Neural crest cell (in vitro differentiated cells): ENCODE measurements at places on chromosomes 6 and 20. TPM values are rescaled to one million over a fixed set of nuclear protein-coding genes. Genes with fewer than 3 reads are reported as not detected.

DNA sequence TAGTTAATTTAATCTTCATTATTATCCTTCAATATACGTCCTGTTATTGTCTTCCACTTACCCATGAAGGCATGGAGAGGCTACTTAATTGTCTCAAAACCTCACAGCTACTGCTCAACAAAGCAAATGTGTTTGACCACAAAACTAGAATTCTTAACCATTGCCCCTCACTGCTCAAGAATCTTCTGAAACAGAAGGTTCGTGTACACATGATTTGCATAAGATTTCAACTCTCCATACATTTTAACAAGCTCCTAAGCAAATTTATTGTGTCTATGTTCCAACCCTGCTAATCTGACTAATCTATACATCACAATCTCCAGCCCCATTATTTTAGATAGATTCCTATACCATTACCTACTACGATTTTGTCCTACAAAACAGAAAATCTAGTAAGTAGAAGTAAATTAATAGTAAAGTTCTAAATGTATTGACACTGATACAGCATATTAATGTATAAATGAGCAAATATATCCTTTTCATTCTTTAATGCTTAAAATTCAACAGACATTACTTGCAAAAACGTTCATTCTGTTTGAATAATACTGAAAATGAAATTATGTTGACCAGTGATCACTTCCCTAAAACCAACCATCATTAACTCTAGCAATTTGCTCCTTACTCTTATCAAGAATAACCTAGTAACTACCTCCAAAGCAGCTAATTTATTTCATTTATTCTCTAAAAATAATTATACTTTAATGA, 89.7 kb upstream of the RNF217 start:
- no peak for DNase-seq

DNA sequence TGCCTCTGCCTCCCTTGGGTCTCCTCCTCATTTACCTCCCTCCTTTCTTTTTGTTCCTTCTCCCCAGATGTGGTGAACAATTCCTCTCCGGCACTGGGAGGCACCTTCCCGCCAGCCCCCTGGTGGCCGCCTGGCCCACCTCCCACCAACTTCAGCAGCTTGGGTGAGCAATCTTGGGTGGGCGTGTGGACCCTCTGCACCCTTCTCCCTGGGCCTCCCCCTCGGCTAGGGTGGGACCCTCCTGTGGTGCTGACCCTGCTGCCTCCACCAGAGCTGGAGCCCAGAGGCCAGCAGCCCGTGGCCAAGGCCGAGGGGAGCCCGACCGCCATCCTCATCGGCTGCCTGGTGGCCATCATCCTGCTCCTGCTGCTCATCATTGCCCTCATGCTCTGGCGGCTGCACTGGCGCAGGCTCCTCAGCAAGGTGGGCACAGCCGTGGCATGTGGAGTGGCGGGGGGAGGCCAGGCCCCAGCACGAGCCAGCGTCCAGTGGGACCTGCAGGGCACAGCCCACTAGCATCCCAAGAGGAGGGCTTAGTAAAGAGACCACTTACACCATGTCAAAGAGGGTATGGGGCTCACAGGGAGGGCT, 8.8 kb downstream of the DDR1 start:
- DNase-seq = no peak

GRCh38 chr6:45116714-45117410, 211.3 kb upstream of the RUNX2 start:
- no peak for DNase-seq

- DNase-seq = no peak
These were observed 13.0 kb downstream of the PCK1 start for GRCh38 chr20:57573894-57574293.

GRCh38 chr20:53019464-53019863, 47.3 kb downstream of the TSHZ2 start:
- DNase-seq = no peak

GRCh38 chr6:85240787-85241385, 209.0 kb upstream of the NT5E start:
- DNase-seq = no peak

DNA sequence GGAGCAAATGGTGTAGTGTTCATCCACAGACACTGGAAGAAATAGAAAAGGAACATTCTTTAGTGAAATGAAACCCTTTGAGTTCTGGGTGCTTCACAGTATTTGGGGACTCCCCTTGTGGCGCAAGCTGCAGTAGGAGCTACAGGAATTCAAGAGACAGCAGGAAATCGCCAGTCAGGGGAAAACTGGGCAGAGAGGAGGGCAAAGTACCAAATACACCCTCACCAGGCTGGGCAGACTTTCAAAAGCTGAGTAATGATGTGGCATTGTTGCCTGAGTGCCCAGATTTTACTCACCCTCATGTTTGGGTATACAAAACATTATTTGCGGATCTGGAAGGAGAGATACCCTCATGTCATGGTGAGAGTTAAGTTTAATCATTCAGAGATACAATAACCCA, 97.9 kb downstream of the SOD2 start:
- DNase-seq = no peak

DNA sequence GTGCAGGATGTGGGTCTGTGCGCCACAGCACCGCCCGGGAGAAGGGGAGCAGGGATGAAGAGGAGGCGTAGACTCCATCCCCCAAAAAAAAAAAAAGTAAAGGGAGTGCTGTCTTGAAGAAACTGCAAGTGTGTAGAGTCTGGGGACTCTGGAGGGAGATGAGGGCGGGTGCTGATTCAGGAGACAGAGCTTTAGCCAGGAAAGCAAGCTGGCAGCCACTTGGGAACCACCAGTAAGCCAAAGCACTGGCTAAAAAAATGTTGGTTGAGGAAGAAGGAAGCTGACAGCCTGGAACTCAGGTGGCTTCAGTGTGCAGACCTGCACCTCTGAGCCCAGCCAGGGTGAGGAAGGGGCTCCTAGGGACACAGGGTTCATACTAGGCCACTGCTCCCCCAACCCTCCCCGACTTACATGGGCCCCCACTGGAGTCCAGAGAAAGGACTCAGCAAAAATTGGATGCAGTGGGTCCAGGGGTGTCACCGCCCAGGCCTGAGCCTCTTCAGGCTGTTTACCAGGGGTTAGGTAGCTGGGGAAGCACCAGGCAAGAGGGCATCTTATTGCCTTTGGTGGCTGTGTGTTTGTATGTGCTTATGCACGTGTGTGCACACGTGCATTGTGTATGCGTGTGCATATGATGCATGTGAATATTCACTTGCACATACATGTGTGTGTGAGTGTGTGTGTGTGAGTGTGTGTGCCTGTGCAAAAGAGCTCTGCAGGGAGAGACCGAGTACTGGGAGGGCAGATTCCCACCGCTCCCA, 153.5 kb upstream of the MLN start:
- no peak for DNase-seq

DNA sequence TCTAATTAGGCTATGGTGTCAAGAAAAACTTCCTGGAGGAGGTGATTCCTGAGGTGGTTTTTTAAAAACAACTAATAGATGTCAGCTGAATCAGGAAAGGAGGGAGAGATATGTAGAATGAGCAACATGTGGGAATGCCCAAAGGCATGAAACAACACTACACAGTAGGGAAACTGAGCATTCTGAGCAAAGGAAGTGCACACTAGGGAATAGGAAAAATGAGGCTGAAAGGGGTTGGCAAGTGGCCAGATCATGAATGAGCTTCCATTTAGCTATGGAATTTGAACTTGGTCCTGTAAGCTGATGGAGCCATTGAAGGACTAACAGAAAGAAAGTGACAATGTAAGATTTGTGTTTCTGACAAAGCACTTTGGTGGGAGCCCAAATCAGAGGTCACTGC, 16.9 kb upstream of the SLC35F1 start:
- DNase-seq = no peak

GRCh38 chr20:19757487-19758132, 448 bp upstream of the RIN2 start:
- DNase-seq = peak; percentile 93

GRCh38 chr6:31035862-31036497, 25.7 kb downstream of the MUC22 start:
- no peak for DNase-seq

DNA sequence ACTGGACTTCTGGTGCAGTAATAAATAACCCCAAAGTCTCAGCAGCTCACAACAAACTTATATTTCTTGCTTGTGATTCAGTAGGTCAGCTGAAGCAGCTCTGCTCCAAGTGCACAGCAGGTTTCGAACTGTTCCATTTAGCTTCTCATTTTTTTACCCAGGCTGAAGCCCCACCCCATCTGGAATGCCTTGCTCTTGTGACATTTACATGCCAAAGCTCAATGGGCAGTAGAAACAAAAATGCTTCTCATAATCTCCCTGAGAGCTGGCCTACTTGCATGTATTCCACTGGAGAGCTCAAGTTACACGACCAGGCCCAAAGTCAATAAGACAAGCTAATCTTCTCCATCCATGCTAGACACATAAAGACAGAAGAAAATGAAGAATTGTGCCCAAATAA, 165.2 kb downstream of the HAO1 start:
- no peak for DNase-seq

The LGSN gene
- not detected in 2 replicates for total RNA-seq

The CST4 gene
- total RNA-seq = not detected in 2 replicates

The PAX1 gene
- total RNA-seq = not detected in 2 replicates

The SLC17A1 gene
- total RNA-seq = not detected in 2 replicates

The COL20A1 gene
- total RNA-seq = 8.9 and 10.2 TPM in 2 replicates

The TRMT6 gene
- total RNA-seq = 23.1 and 24.4 TPM in 2 replicates

The ZNF311 gene
- total RNA-seq = 1.2 and 1.3 TPM in 2 replicates
